Activated CD8-positive, alpha-beta memory T cell treated with anti-CD3 and anti-CD28 coated beads for 1 hour (primary cell): ENCODE measurements at places on chromosomes 3 and 15.

DNA sequence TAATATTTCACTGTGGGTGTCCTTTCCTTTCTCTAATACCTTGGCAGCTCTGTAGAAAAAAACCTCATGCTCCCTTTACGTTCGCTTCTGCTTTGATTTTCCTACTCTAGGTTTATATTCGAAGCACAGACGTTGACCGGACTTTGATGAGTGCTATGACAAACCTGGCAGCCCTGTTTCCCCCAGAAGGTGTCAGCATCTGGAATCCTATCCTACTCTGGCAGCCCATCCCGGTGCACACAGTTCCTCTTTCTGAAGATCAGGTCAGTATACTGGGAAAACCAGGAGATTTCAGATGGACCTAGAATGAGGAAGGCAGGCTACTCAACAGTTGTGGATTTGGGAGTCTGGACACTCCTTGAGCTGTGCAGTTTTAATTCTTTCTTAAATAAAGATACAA, 14.9 kb downstream of the ACP3 start:
- no peak for DNase-seq

DNA sequence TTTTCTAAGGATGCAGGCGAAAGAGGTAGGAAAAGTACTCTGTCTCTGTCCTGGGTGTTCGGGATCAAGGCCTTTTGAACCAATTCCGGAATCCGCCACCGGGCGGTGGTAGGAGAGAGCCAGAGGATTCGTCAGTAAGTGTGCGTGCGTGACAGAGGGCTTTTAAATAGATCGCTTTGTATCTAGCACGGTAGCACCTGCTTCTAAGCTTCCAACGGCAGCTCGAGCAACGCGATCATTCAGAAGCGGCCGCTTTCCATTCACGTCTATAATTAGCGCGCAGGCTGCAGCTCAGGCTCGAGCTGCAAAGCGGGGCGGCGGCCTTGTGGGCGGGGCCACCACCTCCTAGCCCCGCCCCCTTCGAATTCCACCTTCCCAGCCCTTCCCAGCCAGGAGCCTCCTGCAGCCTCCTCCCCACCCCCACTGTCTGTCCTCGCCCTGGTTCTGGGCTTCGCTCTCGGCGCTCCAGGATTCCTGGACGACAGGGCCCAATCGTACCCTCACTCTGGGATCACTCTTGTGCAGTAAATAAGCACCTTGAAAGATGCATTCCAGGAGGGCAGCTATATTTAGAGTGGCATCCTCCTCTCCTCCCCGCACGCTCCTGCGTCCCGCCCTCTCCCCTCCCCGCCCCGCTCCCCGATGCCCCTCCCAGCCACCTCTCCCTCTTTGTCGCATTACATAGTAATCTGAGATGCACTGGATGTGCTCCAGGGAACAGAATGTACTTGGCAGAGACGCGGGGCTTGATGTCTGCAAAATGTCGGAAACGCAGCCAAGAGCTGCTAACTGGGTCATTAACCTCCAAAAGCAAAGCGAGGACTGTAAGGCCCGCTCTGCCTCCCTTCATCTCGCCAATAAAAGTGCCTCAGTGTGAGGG, 224.1 kb upstream of the TPRG1 start:
- no peak for DNase-seq

GRCh38 chr3:46512191-46512749, 14.5 kb downstream of the RTP3 start:
- DNase-seq = no peak

DNA sequence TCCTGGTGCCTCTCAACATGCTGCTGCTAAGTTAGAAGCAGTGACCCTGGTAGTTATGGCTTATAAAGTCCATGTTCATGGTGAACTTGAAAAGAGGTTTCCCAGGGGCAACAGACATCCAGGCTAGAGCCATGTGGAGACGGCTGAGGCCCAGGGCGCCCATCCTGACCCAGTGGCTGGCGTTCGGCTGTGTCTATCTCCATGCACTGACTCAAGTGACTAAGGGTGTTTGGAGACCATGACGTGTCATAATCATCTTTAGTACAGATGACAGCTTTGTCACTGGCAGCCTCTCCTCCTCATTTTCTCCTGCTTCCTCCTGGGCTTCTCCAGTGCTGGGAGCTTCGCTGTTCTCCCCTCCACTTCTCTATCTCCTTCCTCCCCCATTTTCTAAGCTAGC, 287.4 kb upstream of the LYSMD4 start:
- no peak for DNase-seq

DNA sequence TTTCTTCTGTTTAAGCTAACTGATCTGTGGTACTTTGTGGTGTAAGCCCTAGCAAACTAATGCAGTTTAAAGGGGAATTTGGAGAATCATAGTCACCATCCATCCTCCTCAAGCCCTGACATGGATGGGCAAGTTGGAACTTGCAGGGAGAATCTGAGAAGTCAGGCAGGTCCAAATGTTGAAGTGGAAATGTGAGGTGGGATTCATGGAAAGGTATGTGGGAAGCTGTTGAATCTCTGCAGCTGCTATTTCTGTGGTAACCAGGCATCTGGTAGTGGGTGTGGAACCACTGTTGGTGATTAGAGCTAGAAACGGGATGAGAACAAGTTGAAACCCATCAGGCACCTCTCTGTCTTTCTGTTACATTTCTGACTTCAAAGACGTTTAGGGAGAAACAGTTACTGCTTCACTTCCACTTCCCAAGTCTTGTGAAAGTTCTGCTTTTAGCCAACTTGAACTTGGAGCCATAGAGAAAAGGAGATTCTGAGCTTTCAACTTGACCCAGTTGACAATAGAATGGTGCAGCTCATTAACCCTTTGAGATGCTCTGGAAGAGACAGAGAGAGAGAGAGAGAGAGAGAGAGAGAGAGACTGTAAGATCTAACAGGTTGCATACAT, 38.1 kb upstream of the NMNAT3 start:
- DNase-seq = no peak

DNA sequence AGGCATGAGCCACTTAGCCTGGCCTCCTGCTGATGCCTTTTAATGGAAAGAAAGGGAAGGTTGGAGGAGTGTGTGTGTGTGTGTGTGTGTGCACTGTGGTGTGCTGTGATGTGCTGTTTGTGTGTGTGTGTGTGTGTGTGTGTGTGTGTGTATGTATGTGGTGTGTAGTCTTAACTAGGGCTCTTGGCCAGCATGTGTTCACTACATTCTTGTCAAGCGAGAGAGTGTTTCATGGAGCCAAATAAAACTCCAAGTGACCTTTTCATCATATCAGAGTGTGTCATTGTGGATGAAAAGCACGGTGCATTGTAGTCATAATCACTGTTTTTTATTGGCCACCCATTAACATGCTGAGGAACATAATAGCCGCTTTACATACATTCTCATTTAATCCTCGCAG, 30.8 kb upstream of the BHLHE40 start:
- DNase-seq = no peak

DNA sequence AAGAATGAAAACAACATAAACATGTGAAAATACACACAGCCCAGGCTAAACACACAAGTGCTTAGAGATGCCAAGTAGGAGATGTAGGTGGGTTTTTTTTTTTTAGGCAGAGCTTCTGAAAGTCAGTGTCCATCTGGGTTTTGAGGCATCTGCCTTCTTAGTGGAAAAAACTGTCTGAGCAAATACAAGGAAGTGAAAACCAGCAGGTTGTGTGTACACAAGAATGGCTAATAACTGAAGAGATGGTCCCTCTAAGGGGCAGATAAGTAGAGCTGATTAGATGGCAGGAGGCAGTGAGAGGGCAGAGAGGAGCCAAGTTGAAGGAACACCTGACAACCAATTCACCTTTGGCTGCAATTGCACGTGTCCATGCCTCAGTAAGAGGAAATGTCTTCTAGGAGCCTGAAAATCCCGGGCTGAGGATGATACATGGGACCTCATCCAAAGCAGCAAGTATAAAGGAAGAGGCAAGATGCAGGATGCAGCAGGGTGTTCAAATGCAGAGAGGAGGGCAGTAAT, 34.9 kb downstream of the CYP19A1 start:
- DNase-seq = no peak

DNA sequence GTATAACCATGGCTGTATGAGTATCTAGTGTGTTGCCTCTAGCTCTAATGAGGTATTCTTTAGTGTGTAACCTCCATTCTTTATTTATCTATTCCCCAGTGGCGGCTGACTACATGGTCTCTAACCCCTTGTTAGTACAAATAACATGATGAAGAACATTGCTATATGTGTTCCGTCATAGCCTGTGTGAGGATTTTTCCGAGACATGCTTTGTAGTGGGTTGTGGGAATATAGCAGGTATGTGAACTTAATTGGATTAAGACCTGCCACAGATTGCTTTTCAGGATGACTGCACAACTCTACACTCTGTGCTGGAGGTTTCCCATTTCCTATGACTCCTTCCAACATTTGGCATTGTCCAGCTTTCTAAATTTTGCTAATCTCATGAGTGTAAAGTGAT, 563.4 kb downstream of the ROBO1 start:
- DNase-seq = no peak

DNA sequence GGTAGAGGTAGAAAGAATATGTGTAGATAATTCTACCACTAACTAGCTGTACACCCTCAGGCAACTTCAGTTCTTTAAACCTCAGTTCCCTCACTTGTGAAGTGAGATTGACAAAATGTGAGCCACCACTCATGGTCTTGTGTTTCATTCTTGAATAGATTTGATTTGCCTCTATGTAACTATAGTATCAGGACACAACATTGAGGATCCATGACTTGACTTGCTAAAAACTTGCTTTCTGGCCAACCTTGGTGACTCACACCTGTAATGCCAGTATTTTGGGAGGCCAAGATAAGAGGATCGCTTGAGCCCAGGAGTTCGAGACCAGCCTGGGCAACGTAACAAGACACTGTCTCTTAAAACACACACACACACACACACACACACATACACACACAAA, 115.8 kb upstream of the FLNB start:
- no peak for DNase-seq

- no peak for DNase-seq
These were observed 2.2 kb upstream of the SLC4A7 start for GRCh38 chr3:27486336-27486735.

- DNase-seq = no peak
These were observed 315.8 kb upstream of the CCDC54 start for GRCh38 chr3:107061466-107061865.

- no peak for DNase-seq
These were observed 5.6 kb downstream of the HLTF start for GRCh38 chr3:149080699-149081091.

- DNase-seq = no peak
These were observed 97.3 kb upstream of the ROPN1 start for GRCh38 chr3:124089214-124089613.

- no peak for DNase-seq
These were observed 7.4 kb upstream of the PCOLCE2 start for GRCh38 chr3:142896201-142896755.

DNA sequence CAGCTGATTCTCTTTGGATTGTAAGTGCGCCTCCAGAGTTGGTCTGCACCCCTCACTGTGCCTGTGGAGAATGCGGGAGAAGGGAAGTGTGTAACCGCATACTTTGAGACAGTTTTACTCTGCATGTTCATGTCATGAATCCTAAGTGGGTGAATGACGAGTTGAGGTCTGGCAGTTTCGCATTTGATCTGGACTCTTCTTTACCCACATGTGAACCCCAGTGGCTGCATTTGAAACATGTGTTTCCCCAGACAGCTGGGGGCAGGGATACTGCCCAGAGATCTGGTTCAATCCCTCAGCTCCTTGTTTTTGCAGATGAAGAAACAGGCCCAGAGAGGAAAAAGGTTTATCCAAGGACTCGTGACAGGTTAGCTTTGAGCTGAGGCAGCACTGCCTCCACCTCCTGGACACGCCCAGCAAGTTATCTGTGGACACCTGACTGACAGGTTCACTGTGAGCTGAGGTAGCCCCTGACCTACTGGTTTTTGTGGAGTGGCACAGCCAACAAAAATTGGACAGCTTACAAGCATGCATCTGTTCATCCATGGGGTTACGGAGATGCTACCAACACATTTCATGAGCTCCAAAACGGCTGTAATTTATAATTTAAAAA, 207.3 kb downstream of the XXYLT1 start:
- DNase-seq = no peak

DNA sequence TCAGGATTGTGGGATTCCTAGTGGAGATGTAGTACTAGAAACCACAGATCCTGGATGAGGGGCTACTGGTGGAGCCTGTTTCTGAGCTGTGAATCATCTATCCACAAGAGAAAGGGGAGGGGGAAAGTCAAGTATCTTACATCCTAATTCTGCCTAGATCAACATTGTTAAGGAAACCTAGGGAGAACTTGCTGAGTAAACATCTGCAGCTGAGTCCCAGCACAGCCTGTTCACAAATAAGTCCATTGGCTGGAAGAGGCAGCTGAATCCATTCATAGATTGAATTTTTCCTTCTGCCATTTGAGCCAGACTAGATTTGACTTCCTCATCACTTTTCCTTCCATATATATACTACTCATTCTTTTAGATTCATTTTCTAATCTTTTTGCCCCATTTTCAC, 460.5 kb downstream of the TUSC7 start:
- no peak for DNase-seq

DNA sequence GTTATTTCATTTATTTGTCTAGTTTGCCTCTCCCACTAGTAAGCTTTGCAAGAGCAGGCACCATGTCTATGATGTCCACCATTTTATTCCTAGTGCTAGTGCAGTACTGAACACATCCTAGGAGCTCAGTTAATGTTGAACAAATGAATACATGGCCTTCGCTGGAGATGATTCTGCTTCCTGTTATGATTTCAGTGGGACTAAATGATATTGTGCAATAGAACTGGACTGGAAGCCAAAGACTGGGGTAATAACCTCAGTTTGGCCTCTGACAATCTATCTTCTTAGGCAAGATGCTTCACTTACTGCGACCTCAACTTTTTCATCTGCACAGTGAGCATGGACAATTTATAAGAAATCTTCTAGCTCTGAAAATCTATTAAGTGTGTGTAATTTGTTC, 191.3 kb downstream of the ADAMTSL3 start:
- no peak for DNase-seq
